ENCODE measurements at places on chromosomes 6 and 20.

GRCh38 chr6:81938014-81938856, 185.8 kb upstream of the TENT5A start:
- DNase-seq, result peak; percentile 75

DNA sequence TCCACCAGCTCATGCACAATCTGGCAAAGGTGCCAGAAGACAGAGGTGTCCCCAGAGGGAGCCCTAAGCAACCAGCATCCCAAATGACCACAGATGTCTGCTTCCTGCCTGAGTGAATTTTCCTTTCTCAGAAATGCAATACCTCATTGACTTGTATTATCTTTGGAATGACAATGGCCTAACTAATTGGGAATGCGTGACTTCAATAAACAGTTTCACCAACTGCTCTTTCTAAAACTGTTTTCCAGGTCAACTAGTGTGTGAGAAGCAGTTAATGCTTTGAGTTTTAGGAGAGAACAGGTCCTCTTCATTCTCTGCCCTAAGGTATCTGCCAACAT, 108.9 kb upstream of the SNX9 start:
- peak; percentile 93 for DNase-seq

GRCh38 chr6:71383901-71384489, 95.4 kb downstream of the OGFRL1 start:
- peak; percentile 87 for DNase-seq

GRCh38 chr20:63542696-63543095, 4.9 kb downstream of the SRMS start:
- DNase-seq, result no peak

DNA sequence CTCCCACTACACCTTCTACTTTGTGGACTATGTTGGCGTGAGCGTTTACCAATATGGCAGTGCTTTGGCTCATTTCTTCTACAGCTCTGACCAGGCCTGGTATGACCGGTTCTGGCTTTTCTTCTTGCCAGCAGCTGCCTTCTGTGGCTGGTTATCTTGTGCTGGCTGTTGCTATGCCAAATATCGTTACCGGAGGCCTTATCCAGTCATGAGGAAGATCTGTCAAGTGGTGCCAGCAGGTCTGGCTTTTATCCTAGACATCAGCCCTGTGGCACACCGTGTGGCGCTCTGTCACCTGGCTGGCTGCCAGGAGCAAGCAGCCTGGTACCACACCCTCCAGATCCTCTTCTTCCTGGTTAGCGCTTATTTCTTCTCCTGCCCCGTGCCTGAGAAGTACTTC, 16.5 kb upstream of the EFHC1 start:
- no peak for DNase-seq

DNA sequence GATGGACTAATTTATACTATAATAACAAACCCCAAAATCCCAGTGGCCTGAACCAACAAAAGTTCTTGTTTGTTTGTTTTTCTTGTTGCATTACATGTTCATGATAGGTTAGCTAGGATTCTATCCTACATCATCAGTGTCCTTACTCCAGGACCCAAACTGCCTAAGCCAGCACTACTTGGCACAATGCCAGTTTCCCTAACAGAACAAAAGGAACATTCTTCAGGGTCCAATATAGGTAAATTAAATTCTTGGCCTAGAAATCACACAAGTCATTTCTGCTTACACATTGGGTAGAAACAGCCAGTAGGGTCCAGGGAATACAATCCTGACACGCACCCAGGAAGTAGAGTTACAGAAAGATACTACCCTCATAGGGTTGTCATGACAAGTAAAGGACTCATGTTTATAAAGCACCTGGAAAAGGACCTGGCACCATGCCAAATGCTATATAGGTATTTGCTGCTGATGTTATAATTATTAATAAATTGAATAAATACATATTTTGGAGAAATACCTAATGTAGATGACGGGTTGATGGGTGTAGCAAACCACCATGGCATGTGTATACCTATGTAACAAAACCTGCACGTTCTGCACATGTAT, 38.8 kb downstream of the RCAN2 start:
- DNase-seq, result peak; percentile 35

DNA sequence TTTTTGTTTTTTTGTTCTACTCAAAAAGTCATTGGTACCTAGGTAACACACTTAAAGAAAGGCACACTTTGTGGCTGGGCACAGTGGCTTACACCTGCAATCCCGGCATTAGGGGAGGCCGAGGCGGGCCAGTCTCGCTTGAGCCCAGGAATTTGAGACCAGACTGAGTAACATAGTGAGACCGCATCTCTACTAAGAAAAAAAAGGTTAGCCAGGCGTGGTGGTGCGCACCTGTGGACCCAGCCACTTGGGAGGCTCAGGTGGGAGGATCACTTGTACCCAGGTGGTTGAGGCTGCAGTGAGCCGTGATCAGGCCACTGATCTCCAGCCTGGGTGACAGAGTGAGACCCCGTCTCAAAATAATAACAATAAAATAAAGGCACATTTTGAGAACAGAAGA, 67.4 kb upstream of the BHLHE23 start:
- DNase-seq, result no peak

GRCh38 chr20:60202046-60202445, 243.8 kb downstream of the CDH26 start:
- DNase-seq, result no peak

- no peak for DNase-seq
Measured at GRCh38 chr20:38224531-38224930, 36.0 kb downstream of the KIAA1755 start.

- no peak for DNase-seq
Measured at GRCh38 chr20:46279103-46279502, 29.2 kb downstream of the CDH22 start.

DNA sequence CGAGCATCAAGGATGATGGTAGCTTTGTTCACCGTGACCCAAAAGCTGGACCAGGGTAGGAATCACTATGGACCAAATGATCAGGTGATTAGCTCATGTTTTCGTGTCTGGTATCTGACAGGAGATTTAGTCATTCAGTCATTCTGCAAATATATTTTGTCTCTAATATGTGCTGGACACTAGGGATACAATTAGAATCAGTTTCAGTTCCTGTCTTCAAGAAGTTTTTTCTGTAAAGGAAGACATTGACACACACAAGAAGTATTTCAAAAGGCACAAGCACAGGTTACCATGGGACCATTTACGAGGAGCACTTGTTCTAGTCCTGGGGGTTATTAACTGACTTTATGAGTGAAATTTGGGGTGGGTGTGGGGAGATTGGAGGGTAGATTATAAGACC, 244.9 kb downstream of the HIVEP2 start:
- DNase-seq, result no peak

DNA sequence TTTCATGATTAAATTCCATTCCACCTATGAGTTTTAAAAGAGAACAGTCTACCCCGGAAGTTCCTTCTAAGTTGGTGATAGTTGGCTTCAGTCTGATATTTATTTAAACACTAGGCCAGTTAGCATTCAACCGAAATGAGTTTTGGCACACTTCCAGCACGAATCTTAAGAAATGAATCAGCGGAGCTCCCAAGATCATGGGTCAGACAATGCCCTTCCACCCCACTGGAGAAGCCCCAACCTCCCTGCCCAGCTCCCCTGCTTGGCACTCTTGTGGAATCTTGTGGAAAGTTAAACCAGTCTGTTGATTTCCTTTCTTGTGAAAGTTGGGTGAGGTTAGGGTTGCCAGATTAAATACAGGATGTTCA, 64.3 kb downstream of the MKKS start:
- DNase-seq, result peak; percentile 36

- peak; percentile 16 for DNase-seq
Measured at GRCh38 chr6:90938122-90938521, 351.2 kb upstream of the MAP3K7 start.

DNA sequence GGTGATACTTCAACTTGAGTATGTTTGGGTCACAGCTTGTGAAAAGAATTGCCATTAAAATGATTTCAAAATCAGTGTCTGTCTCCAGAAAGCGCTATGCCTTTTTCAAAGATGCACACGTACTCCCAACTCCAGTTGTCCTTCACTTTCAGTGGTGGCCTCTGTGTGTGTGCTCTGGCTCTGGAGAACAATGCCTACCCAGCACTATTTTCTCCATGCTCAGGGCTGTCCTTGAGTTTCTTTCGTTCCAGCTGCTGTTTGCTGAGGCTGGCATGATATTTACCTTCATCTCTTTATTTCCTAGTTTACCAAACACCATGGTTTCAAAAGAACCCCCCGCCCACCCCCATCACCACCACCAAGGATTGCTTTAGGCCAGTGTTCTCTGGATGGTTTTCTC, 136.8 kb downstream of the QRSL1 start:
- no peak for DNase-seq

GRCh38 chr20:19743640-19743995, 14.4 kb upstream of the RIN2 start:
- DNase-seq, result no peak

GRCh38 chr6:3427687-3428085, 29.2 kb downstream of the SLC22A23 start:
- no peak for DNase-seq

DNA sequence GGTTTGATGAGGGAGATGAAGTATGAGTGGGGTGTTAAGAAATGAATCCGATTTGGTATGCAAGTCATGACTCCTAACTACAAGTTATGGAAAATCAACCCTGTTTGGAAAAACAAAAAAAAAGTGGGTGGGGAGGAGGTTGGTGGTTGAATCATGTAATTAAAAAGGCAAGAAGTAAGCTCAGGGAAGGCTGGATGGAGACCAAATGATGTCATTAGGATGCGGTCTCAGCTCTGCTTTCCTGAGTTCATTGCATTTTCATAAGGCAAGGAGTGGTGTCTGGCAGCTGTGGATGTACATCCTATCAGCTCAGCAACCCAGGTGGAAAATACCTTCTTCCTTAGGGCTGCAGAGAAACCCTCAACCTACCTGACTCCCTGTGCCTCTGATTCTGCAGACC, 60.4 kb upstream of the AKAP12 start:
- peak; percentile 72 for DNase-seq

- DNase-seq, result peak; percentile 4
Measured at GRCh38 chr6:26597821-26598220, 1.1 kb downstream of the ABT1 start.

GRCh38 chr6:149285626-149286025, 31.9 kb upstream of the TAB2 start:
- no peak for DNase-seq

DNA sequence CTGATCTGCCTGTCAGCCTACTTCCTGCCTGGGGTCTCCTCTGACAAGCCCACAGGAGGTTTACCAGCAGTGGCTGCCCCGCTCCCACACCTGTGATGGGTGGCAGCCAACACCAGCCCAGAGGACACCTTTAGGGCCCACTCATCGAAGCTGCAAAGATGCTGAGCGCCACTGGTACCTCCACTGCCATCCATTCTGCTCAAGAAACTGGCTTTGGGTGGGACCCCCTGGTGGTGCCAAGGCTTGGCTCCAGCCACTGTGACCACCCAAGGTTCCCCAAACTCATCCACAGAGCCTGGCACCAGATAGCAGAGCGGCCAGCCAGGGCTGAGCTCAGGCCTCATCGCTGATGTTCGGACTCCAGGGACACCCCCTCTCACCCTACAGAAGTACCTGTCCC, 42.5 kb downstream of the PREX1 start:
- no peak for DNase-seq

- no peak for DNase-seq
Measured at GRCh38 chr6:39224011-39224410, 5.3 kb downstream of the KCNK5 start.

- no peak for DNase-seq
Measured at GRCh38 chr6:101000341-101000740, 119.2 kb upstream of the ASCC3 start.

DNA sequence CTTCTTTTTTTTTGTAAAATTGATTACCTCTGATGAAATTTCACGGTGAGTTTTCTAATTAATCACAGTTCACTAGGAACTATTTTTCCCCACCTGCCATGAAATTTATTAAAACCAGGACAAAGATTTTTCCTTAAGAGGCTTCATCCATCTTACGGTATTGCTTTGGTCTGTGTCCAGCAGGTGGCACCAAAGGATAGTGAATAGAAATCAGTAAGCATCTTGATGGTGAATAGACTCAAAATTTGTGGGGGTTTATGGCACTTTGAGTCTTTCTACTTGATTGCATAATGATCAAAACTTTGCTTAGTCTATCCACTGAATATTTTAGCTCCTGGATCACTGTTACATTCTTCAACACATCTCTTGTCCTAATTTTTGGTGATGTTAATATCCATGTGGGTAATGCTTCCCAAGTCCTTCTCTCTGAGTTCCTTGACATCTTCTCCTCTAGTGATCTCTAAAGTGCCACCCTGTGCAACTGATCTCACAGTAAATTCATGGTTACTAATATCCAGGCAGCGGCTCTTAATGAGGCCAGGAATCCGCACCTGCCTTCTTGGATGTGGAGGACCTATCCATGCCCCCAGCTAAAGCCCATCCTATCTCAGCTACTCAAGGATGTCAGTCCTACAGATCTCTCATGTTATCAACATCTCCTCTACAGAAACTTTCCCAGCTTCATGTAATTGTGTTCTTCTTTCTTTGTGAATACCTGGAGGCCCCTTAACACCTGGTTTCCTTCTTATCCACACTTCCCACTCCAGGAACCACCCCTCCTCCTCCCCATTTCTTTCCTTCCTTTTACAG, 54.5 kb downstream of the STMND1 start:
- DNase-seq, result peak; percentile 92

GRCh38 chr20:57330998-57331397, 1.4 kb downstream of the SPO11 start:
- DNase-seq, result no peak

GRCh38 chr6:159169557-159170332, 545 bp downstream of the FNDC1 start:
- peak; percentile 76 for DNase-seq

- peak; percentile 89 for DNase-seq
Measured at GRCh38 chr6:105900125-105900937, 185.8 kb upstream of the PRDM1 start.

- DNase-seq, result no peak
Measured at GRCh38 chr20:13831476-13831875, 46.6 kb downstream of the NDUFAF5 start.

DNA sequence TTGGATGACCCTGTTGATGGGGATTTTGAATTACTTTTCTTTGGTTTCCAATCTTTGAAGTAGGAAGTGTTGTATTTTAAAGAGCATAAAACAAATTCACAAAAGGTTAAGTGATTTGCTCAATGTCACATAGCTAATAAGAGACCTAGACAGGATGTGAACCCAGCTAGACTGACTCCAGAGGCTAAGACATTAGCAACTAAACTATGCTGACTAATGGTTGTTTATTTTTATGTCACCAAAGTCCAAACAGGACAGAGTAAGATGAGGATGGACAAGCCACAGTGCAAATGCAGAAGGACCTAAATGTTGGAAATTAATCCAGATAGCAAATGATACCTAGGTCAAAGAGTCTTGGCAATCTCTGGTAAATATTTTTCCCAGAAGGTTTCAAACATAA, 38.0 kb downstream of the OGFRL1 start:
- DNase-seq, result no peak

- DNase-seq, result no peak
Measured at GRCh38 chr6:123838505-123839234, 35.0 kb downstream of the NKAIN2 start.

- peak; percentile 56 for DNase-seq
Measured at GRCh38 chr6:36616893-36617521, 22.8 kb downstream of the SRSF3 start.

GRCh38 chr6:13813026-13813425, 1.3 kb downstream of the MCUR1 start:
- peak; percentile 6 for DNase-seq
